ENCODE measurements at places on chromosomes 12 and 14.

GRCh38 chr12:96907671-96908422, 790 bp downstream of the NEDD1 start:
- DNase-seq: peak; percentile 9

DNA sequence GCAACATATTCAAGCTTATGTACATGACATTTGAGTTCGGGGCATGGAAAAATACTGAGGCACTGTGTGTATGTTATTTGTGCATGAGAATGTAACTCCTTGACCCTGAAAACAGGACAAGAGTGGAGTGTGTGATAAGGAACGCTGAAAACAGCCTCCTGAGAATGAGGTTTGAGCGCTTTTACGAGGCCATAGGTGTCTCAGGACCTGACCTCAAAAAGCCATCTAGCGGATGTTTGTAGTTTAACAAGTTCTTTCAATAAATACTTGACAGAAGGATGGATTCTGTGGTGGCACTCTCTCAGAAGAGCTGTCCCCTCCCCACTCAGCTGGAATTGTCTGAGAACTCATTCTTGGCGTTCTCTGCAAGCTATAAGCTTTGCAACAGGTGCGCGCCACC, 350.5 kb upstream of the TMTC1 start:
- DNase-seq: no peak

GRCh38 chr12:69872804-69873203, 47.8 kb downstream of the MYRFL start:
- DNase-seq: no peak

- peak; percentile 91 for DNase-seq
Measured at GRCh38 chr12:401235-402028, at the start of gene CCDC77. TSS of gene CCDC77 (plus strand) at chr12:401644. CDS start at chr12:409384, 7,740 bp downstream.

GRCh38 chr14:75238756-75239455, 39.7 kb upstream of the FOS start:
- DNase-seq: no peak

DNA sequence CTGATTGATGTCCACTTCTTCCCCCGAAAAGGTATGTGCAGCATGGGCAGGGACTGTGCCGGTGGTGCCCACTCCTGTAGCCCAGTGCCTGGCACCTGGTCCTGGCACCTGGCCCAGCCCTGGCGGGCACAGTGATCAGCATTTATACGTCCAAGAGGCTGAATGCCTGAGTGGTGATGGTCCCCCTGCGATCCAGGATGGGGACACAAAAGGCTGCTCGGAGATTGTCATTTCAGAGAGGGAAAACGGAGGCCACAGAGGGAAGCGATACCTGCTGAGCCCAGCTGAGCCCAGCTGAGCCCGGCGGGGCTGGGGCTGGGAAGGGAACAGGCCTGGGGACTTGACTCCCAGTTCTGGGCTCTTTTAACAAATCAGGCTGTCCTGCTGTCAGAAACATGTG, 55.8 kb downstream of the PRIMA1 start:
- DNase-seq: no peak

DNA sequence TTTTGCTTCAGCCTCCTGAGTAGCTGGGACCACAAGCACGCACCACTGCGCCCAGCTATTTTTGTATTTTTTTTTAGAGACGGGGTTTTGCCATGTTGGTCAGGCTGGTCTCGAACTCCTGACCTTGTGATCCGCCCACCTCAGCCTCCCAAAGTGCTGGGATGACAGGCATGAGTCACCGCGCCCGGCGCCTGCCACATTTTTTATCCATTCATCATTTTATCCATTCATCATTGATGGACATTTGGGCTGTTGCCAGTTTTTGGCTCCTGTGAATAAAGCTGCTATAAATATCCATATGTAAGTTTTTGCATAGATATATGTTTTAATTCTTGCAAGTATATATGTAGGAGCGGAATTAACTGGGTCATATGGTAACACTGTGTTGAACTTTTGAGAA, 79.5 kb downstream of the DAAM1 start:
- no peak for DNase-seq

GRCh38 chr14:72538387-72538786, 355.5 kb downstream of the DPF3 start:
- DNase-seq: no peak

DNA sequence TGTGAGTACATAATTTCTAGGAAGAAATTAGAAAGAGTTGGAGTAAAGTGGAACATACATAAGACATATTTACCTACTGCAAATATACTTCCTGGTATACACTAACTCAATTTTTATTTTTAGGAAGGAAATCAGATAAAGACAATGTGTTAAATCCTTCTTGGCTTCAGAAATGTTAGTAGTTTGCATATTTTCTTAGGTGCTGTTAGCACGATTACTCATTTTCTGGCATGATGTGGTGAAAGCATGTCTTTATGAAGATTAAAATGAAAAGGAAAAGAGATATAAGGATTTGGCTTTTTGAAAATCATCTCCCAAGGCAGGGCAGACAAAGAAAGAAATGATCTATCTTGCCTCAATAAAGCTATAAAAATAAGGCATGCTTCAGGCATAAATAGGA, 287.6 kb upstream of the E2F7 start:
- no peak for DNase-seq

DNA sequence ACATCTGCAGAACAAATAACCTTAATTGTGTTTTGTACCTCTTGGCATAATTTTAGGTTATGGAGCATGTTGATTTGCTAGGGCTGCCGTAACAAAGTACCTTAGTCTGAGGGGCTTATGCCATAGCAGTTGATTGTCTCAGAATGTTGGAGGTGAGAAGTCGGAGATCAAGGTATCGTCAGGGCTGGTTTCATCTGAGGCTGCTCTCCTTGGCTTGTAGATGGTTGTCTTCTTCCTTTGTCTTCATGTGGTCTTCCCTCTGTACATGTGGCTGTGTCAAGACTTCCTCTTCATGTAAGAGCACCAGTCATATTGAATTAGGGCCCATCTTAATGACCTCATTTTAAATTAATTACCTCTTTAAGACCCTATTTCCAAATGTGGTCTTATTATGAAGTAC, 64.4 kb upstream of the PTHLH start:
- DNase-seq: no peak

GRCh38 chr12:99302874-99303273, 344.7 kb upstream of the GARIN6 start:
- DNase-seq: no peak

- no peak for DNase-seq
Measured at GRCh38 chr14:62667421-62667914, 377.8 kb downstream of the KCNH5 start.

DNA sequence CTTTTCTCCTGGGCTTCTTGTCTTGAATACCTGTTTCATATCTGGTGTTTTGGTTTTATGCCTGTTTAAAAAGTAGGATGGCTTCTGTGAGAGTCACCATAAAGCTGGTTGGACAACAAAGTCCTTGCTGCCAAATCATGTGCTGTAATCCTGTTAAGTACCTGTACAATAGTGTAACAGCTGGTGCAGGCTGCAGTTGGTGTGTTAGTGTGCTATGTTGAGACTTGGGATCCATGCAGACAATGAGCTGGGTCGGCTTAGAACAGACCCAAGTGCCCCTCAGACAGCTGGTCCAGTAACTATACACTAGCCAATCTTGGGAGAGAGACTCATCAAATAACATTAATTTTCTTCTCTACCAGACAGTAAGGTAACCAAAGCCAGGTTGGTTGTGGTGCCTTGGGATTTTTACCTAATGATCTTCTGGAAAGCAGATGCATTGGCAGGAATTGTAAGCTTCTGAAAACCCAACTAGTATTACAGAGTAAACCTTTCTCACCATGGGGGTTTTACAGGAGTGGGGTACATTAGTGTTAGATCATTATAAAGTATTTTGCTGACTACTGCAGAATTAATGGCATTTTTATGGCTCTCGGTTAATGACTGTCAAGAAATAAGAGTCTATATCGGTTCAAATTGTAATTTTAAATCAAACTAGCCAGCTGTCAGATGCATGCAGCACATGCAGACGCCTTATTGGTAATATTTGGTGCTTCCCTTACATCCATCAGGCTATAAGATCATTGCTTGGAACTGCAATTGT, 231.2 kb downstream of the PDZRN4 start:
- DNase-seq: no peak

DNA sequence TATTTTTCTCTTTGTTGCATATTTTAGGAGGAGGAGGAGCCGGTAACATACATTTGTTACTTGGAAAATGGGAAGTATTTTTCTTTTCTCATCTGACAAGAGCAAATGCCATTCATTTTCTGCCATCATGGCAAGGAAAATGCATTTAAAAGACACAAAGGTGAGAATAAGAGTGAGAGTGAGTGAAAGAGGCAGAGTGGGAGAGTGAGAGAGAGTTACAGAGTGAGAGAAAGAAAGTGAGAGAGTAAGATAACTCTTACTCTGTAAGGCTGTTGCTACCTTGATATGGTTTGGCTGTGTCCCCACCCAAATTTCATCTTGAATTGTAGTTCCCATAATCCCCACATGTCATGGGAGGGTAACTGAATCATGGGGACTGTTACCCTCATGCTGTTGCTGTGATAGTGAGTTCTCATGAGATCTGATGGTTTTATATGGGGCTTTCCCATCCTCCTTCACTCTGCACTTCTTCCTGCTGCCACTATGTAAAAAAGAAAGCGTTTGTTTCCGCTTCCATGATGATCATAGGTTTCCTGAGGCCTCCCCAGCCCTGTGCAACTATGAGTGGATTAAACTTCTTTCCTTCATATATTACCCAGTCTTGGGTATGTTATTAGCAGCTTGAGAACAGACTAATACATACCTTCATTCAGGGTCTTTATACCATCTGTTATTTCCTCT, 64.2 kb downstream of the ASCL1 start:
- no peak for DNase-seq

DNA sequence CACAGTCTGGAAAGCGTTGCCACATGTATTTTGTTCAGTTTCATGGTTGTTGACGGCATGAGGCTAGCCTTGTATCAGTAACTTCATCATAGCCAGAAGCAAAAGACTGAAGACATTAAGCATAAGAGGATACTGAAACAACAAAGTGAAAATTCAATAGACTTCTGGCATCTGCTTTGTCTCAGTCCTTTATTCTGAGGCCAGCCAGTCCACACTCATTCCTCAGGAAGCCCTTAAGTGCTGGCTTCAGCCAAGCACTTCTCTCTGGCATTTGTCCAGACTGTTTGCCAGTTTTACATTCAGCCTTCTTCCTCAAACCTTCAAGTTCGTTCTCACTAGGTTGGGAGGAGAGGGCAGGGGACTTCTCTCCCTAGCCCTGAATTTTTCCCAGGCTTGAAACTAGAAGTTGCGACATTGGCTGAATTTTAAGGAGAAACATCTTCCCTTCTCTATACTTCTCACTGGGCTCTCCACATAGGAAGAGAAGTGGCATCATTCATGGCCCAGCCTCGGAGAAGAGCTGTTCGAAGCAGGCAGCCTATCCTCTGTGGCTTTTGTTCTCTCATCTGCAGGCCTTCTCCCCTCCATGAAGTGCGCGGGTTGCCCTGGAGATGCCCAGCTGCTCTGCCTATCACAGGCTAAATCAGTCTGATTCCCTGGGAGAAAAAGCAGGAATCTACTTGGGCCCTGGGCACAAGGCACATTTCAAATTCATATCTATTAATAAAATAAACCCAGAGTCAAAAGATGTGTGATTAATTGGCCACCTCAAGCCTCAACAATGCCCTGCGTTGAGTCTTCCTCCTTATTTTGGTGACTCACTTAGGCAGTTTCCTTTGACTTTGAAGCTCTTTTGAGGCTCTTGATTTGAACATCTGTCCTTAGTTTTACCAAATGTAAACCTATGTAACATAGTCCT, 130.9 kb upstream of the PLEKHA5 start:
- no peak for DNase-seq

DNA sequence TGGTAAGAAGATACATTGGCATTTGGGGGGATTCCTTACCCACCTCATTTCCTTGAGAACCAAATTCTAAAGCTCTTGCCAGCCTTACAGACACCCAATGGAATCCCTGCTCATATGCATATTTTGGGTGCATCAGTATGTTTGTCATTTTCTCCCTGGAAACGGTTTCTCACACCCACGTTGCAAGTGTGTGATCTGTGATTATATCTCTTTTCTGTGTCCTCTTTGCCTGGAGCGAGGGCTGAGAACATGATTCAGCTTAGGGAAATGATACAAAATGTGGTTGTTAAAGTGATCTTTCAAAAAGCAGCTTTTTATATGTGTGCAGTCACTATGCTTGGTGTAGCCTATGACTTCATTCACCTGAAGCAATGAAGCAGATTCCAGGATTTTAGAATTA, 52.0 kb downstream of the KCNMB4 start:
- DNase-seq: no peak

DNA sequence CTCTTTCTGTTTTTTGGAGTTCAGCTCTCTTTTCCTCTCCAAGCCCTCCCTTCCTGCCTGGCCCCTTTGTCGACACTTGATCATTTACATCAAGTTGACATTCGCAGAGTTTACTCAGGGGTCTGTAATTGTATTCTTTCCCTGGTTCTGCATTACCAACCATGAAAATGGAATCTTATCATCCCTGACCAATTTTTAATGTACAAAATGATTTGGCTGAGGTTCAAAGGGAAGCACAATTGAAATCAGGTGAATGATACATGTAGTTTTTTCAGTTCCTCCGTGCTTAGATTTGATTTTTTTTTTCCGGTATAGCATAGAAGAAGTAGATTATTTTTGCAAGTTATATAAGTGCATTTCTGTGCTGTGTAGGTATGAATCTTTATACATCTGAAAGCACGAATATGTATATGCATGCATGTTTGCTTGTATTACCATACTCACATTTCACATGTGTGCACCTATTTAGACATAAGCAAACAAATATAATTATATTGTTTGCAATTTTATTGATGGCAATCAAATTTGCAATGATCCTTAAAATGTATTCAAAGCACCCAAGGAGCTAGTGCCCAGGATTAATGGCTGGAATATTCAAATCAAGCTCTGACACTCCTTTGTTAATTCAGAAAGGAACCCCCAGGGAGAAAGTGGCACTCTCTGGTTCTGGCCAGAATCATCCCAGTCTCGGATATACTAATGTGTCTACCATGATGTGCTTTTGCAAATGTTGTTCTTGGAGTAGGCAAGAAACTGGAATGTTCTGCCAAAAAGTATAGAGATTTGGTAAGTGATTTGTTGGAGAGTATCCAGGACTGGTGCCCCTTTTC, 189.3 kb downstream of the VRK1 start:
- no peak for DNase-seq

Measured in activated T-cell treated with anti-CD3 and anti-CD28 coated beads for 24 hours (primary cell).